ENCODE measurements at places on chromosomes 2 and 18.

DNA sequence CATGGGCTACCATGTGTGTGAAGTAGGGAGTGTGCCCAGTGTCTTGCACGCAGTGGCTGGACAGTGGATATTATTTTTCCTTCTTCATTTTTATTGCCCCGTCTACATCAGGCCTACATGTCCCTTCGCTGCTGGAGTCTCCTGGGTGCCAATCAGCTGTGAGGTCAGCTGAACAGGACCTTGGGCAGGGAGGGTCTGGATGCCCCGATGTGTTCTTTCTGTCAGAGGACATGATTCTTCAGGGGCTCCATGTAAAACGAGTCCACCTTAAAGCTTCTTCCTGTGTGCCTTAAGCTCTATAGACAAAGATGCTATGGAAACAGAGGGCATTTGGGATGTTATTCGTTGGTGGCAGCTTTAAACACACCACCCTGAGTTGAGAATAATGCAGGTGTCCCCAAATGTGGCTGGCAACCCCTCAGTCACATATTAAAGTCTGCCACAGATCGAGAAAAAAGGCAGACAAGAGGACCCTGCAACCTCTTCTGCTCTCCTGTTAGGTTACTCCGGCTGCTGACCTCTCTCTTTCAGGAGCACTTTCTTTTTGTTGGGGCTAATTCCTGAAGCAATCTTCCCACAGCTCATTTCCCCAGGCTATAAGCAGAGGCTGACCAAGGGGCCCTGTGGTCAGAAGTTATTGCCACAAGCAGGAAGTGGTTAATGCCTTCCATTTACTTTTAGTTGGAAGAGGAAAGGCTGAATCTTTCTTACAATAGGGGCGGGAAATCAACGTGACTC is 20.0 kb downstream of the GREB1 start:
- no peak for DNase-seq

DNA sequence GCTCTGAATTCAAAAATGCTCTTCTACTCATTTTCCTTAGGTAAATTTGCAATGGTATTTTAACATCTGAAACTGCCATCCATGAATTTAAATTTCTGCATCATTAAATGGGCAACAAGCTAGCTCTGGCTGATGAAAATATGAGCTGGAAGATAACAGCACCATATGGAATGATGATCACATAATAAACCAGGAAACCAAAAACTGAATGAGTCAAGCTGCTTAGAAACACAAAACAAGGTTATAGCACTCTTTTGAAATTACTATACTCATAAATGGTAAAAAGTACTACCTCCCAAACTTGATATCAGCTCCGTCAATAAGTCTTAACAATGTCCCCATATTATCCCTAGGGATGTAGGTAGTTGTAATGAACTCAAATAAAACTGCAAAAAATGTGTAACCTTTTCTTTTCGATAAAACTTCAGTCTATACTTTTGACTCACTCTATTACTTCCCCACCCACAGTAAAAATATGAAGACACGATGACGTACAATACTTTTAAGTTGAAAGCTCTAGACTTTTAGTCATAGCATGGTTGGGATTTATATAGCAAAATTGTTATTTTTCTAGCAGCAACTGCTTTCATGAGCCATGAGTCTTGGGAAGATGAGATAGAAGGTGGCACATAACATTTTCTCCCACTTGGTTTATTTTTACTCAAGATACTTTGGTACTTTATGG is 396.7 kb downstream of the CDH2 start:
- DNase-seq, result peak; percentile 8

- DNase-seq, result no peak
These were observed 15.0 kb upstream of the KIF5C start for GRCh38 chr2:148860037-148860436.

DNA sequence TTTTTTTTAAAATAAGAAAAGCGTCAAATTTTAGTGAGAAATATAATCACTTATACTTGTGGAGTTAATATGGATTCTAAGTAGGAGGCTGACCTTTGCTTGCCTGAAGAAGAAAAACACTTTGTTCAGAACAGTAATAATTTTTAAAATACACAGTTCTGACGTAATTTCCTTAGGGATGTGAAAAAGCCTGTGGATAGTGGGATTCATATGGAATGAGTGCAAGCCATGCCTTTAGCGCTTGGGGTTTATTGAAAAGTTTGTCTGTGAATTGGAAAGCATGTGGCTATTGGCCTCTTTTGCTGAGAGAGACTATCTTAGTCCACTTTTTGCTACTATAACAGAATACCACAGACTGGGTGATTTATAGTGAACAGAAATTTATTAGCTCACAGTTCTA is 151.3 kb downstream of the CCDC85A start:
- DNase-seq, result no peak

GRCh38 chr2:195411219-195411687 is 245.8 kb upstream of the SLC39A10 start:
- no peak for DNase-seq

- DNase-seq, result no peak
These were observed 64.8 kb downstream of the ARHGAP25 start for GRCh38 chr2:68799140-68800026.

- DNase-seq, result no peak
These were observed 93.8 kb upstream of the PHLPP1 start for GRCh38 chr18:62621546-62621945.

DNA sequence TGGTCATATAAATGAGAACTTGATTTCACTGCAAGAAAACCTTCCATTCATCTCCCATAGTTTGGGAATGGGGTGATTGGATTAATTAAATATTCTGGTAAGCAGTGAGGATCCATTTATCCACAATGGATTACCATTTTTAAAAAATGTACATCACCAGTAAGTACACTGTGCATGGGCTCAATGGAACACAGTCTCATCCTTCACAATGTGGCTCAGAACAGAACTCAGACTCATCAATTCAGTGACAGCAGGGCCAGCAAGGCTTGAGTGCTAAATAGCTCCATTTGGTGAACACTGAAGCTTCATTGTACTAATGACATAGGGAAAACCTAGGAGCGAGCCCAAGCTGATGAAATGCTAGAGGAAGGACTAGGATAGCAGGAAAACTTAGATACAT is 223.8 kb downstream of the CMPK2 start:
- peak; percentile 51 for DNase-seq

DNA sequence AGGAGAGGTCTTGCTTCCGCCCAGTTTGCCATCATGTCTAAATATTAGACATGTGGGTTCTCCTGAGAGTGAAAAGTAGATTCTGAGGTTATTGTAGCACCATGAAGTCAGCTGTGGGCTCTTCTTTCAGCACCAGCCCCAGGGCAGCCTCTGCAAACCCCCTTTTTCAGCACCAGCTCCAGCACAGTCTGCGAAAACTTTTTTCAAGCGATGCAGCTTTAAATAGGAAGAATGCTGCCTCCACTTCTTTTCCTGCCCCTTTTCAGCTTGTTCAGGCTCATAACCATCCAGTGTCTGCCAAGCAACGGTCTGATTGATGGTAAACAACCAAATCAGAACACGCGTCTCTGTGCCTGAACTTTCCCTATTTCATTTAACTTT is at the start of gene COL5A2:
TSS of gene COL5A2 (minus strand) at position 192 of the 381 bp plus-strand sequence. CDS start at position 35, 157 bp downstream.
- DNase-seq, result peak; percentile 36

GRCh38 chr18:35578481-35578880 is 3.1 kb upstream of the GALNT1 start:
- DNase-seq, result no peak

- no peak for DNase-seq
These were observed 14.3 kb downstream of the PPP3R1 start for GRCh38 chr2:68237976-68238580.

- peak; percentile 4 for DNase-seq
These were observed 555.0 kb upstream of the TMEFF2 start for GRCh38 chr2:192749611-192750200.

- no peak for DNase-seq
These were observed 356.4 kb upstream of the GYPC start for GRCh38 chr2:126299469-126299976.

- no peak for DNase-seq
These were observed 54.7 kb downstream of the DTNB start for GRCh38 chr2:25618676-25619075.

DNA sequence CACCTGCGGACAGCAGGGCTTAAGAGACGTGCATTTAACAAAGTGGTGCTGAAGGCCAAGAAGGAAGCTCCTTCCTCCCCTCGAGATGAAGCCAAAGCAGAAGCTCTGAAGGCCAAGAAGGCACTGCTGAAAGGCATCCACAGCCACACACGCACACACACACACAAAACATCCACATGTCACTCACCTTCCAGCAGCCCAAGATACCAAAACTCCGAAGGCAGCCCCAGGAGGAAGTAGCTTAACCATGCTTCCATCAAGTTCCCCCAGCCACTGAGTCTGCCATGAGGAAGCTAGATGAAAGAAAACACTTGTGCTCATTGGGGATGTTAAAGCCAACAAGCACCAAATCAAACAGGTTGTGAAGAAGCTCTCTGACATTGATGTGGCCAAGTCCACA is 175.7 kb upstream of the POU3F3 start:
- DNase-seq, result no peak

DNA sequence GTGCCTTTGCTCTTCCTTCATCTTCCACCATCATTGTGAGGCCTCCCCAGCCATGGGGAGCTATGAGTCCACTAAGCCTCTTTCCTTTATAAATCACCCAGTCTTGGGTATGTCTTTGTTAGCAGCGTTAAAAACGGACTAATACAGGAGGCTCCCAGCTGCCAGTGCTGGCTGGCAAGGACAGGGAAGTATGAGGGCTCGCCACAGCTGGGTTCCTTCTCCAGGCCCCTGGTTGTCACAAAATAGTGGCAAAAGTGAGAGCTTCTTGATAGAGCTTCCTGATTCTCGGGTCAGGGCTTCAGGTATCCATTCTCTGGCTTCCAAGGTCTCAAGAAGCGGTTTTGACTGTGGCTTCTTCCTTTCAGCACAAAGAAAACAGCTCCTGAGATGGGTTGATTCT is 85.0 kb downstream of the ZNF516 start:
- no peak for DNase-seq

DNA sequence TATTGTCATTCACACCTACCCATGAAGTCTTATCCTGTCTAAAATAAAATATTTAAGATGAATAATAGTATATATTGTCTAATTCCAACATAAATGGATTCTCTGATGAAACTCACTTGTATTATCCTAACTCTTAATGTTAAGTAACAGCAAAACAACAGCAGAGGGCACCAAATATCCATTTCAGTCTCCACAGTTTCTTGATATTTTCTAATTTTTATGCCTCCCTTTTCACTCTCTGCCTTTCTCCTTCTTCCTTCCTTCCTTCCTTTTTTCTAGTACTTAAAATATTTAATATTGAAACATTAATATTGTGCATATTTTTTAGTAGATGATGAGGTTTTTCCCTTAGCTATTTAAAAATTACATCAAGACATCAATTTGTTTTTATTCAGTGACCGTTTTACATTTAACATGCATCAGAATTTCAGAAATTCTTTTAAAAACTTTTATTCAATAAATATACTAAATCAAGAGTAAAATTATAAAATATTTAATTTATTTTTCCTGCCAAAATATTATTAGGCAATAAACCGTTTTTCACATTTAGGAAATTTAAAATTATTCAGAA is 97.6 kb downstream of the WDR7 start:
- DNase-seq, result peak; percentile 52

GRCh38 chr2:113252047-113252590 is 26.6 kb downstream of the PAX8 start:
- DNase-seq, result no peak

DNA sequence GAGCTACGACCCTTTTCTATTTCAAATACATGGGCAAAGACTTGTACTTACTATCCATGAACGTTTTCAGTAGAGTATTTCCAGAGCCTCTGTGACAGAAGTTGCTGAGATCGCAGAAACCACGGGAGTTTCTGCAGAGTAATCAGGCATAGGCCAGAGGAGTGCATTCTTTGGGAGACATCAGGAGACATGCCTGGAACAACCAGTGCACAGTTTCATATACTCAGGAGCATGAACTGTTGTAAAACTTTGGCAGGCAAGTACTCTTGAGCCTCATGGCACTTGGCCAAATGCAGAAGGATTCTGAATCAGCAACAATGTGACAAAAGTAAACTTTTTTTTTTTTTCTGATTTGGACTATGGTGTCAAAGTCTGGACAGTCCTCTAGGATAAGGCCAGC is 307.1 kb downstream of the GRB14 start:
- DNase-seq, result peak; percentile 2

- no peak for DNase-seq
These were observed 180.9 kb upstream of the HS6ST1 start for GRCh38 chr2:128499367-128500137.

- peak; percentile 55 for DNase-seq
These were observed 180.5 kb downstream of the DIS3L2 start for GRCh38 chr2:232142049-232142448.

- DNase-seq, result peak; percentile 78
These were observed 68.9 kb downstream of the PLCL1 start for GRCh38 chr2:197873293-197873701.

- no peak for DNase-seq
These were observed 10.5 kb upstream of the CLIP4 start for GRCh38 chr2:29104688-29105087.

DNA sequence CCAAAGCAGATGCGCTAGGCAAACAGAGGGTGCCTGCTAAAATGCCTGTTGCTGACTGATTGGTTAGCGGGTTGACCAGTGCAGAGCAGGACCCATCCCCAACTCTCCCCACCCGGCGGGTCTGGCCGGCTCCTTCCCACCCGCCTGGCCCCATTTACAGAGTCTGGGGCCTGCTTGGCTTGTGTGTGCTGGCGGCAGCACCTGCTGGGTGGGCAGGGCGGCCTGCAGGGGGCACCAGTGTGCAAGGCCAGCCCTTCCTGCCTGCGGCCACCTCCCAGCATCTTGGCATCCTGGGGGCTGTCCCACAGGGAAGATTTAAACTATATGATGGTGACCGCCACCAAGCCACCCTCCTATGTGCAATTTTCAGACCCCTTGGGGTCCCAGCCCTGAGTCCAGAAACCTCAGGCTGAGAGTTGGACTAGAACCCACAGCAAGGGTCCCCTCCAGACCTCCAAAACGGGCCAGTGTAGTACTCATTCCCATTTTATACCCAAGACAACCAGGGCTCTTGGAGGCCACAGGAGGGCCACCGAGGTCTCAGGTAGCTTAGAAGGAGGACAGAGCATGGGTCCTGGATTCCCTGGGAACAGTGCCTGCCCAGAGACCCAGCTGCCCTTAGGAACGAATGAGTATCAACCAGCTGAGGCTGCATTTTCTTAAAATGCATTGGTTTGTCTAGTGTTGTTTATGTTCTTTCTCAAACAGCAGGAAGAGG is 173.6 kb downstream of the SMAD7 start:
- DNase-seq, result peak; percentile 74

GRCh38 chr2:31386648-31387047 is 27.9 kb downstream of the XDH start:
- DNase-seq, result no peak

- DNase-seq, result no peak
These were observed 76.9 kb downstream of the RTP5 start for GRCh38 chr2:241946306-241947003.

DNA sequence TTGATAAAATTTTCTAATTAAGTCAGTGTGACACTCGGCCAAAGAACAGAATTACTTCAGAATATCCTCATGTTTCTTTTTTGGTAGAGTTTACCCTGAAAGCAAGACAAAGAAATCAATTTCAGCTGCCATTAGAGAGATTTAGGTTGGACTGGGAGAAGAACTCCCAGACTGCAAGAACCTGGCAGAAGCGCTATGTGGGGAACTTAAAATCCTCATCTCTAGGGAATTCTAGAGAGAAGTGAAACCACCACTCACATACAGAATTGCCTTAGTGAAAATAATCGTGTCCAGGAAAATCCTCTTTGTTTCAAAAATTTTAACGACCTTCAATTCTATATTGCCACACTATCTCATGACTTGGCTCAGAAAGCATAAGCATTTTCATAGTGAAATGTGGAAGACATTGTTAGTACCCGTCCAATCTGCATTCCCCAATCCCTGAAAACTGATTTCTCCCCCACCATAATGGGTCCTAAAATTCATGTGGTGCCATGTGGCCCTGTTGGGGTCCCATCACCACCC is 297.3 kb upstream of the MEIS1 start:
- no peak for DNase-seq
